ENCODE measurements at places on chromosomes 7 and 10.

- DNase-seq: no peak
Observed at GRCh38 chr7:71961283-71961682, 450.9 kb downstream of the CALN1 start.

DNA sequence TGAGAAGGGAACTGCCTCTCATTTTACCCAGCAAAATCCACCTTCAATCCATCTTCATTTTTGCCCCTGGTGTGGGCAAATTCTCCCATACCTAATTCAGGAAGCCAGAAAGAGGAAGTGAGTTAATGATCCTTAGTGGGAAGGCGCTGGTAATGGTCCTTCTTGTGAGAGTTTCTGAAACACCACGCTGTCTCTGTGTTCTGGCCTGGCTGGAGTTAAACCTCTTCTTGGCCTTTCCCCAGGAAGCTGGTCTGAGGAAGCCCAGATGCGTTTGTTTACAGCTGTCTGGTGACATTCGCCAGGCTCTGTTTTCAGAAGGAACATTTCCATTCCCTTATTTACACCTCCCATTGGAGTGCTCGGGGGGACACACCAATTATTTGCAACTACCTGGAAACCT lies 24.3 kb downstream of the HTRA1 start:
- no peak for DNase-seq

DNA sequence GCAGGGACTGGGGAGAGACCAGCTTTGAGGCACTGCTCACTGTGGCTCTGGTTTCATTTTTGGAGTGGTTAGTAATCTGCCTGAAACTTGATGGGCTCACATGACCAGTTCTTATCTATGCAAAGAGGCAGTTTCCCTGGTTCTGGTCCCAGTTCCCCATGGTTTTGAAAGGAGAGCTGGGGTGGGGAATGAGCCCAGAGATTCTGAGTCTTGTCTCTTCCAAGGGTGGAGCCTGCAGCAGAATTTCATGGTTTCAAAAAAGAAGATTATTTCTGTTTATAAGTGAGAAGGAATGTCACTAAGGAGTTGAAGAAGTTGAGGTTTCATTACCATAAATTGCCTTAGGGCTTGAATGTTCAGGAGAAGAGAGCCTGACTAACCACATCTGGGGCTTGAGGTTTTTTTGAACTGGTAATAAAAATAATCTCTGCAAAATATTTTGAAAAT lies 190.2 kb upstream of the HABP2 start:
- DNase-seq: no peak

DNA sequence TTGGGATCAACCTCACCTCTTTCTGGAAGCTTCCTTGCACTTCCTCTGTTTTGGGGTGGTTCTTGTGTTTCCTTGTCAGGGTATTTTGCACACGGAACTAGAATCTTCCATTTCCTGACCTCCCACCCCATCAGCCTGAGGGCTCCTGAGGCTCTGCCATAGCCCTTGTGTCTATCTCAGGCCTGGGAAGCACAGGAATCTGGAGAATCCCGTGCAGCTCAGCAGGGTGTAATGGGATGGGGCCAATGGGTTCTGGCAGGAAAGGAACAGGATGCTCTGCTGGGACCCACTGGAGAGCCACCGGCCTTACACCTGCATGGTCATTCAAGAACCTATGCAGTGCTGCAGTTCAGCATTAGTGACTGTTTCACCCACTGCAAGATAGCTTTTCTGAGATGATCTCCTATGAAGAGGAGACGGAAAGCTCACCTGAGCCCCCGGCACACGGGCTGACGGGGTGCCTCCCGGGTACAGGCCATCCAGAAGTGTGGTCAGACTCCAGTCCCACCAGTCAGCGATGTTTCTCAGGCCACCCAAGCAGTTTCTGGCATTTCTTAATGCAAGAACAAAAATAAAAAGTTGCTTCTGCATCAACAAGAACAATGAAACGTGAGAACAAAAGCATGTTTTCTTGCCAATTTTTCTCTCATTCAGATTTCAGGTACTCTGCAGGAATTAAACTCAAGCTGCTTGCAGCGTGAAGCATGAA lies 133.2 kb downstream of the PKD1L1 start:
- no peak for DNase-seq

DNA sequence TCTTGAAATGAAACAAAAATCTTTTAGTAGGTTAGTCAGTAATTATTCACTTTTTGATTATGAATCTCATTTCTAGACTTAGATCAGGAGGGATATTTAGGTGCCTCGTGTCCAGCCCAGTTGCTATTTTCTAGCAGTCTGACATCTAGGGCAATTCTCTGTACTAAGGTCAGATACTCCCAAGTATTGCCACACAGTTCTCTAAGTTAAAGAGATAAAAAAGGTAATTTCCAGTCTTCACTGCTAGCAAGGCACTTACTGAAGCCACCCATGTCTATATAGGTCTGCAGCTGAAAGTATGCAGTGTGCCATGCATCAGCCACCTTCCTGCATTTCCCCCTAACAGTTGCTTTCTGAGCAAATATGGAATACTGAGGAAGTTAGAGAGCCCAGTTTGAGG lies 83.4 kb downstream of the PON1 start:
- DNase-seq: no peak

DNA sequence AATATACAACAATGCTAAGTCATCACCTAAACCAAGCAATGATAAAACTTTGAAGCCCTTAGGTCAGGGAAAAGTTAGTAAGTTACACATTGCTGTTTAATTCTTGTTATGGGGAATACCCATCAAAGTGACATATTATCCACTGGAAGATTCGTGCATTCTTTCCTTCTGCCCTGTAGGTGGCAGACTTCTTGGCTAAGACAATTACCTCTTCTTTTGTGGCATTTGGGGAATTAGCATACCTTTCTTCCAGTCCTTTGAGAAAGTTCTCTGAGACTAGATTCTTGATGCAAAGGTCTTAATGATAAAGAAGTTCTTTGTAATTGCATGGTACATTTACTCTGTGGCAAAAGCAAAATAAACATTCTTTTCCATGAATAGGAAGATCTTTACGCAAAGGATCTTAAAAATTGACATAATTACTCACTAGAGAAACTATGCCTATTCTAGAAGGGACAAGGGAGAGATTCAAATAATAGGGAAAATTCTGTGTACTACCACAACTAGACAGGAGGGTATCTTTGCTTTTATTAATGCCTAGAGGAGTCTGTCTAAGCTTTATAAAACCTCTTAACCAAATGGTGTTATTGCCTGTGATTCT lies 395.9 kb downstream of the GRM8 start:
- DNase-seq: no peak

- no peak for DNase-seq
Observed at GRCh38 chr10:60406182-60406581, 16.5 kb upstream of the ANK3 start.

GRCh38 chr10:21604651-21605050 lies 70.6 kb downstream of the MLLT10 start:
- DNase-seq: no peak

DNA sequence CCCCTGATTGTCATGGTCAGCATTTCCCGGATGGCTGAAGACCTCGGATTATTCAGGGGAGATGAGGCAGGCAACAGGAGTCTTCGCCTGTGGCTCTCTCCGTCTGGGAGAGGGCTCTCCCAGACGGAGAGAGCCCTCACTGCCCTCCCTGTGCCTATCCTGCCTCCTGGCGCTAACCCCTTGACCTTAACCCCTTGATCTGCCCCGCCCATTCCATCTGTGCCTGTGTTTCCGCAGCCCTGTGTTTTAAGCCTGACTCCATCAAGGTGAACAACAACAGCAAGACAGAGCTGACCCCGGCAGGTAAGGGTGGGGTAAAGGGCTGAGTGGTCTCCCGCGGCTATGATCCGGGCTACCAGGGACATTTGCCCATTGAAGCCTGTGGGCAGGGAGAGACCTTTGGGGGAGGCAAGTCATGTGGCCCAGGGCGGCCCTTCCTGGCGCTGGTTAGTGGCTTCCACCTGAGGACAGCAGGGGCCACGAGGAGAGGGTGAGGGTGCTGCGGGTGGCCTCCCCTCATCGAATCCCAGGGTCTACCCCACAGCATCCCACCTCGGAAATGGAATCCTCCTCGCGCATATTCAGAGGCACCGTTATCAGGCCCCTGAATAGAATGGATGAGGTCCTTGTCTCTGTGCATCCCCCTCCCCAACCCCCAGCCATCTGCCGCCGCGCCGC lies 4.2 kb upstream of the MUC12 start:
- DNase-seq: no peak

DNA sequence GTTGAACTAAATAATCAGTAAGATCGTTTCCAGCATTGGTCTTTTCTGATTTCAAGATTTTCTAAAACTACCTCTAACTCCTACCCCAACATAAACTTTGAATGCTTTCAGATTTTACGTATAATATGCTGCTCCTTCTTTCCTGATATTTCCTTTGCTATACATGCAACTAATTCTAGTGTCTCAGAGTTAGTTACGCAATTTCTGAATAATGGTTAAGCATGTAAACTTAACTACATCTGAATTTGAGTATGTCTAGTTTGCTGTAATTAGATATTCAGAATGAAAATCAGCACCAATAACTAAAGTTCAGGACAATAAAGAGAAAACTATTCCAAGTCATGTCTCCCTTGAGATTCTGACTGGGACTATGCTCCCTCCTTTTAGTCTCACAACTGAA lies 71.0 kb downstream of the SEMA3C start:
- DNase-seq: no peak

GRCh38 chr10:121990015-121990677 lies 1.2 kb downstream of the TACC2 start:
- no peak for DNase-seq

GRCh38 chr10:131975796-131976195 lies 5.9 kb downstream of the BNIP3 start:
- DNase-seq: no peak

DNA sequence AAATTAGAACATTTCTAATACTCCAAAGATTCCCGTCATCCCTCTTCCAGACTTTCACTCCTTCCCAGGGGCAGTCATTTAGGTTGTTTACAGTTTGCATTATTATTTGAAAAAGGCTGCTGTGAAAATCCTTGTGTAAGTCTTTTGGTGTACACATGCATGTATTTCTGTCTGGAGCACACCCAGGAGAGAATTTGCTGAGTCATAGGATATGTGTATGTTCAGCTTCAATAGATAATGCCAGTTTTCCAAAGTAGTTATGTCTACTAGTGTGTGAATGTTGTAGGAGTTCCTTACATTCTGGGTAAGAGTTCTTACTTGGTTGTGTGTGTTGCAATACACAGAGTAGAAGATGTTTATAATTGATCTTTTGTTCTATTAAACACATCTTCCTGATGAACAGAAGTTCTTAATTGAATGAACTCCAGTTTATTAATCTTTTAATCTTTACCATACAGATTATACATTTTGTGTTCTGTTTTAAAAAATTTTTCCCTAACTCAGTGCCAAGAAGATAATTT lies 25.3 kb downstream of the CROT start:
- DNase-seq: no peak

GRCh38 chr7:148291799-148292198 lies 298.8 kb upstream of the C7orf33 start:
- DNase-seq: no peak

- peak; percentile 18 for DNase-seq
Observed at GRCh38 chr7:29955799-29956486, 33.7 kb downstream of the SCRN1 start.

GRCh38 chr10:16441173-16441840 lies 4.5 kb downstream of the PTER start:
- DNase-seq: no peak

GRCh38 chr10:19819419-19820033 lies 3.3 kb downstream of the PLXDC2 start:
- DNase-seq: peak; percentile 25

- peak; percentile 26 for DNase-seq
Observed at GRCh38 chr10:8137726-8138125, 83.2 kb downstream of the GATA3 start.

Measured in CD4-positive, alpha-beta T cell treated with Interleukin-10 for 1 hour (primary cell).